ENCODE measurements at places on chromosomes 6 and 20.

DNA sequence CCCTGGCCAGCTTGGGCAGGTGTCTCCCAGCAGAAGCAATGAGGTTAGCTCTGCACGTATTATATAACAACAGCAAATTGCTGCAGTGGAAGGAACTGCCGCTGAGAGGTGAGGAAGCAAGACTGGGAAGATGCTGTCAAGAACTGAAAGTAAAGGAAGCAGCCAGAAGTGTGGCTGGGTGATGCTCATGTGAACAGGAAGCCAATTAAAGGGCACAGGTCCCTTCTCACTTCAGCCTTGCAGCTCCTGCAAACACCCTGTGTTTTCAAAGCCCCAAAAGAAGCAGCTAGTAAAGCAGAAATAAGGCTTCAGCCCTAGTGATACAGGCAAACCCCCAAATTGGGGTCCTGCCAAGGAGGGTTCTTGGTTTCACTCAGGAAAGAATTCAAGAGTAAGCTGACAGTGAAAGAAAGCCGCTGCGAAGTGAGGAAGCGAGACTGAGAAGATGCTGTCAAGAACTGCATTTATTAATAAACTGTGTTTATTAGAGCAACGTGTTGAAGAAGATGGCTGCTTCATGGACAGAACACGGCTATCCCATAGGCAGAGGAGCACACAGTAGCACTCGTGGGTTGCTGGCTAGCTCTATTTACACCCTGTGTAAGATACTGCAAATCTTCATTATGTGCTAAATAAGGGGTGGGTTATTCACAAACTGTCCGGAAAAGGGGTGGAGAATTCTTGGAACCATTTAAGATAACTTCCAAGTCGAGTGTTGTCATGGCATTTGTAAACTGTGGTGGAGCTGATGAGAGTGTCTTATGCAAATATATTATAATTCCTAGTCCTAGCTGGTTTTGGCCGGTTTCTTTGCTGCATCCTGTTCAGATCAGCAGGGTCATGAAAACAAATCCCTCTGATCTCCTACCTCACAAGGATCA, 152.2 kb downstream of the LINC00237 start:
- no peak for DNase-seq

DNA sequence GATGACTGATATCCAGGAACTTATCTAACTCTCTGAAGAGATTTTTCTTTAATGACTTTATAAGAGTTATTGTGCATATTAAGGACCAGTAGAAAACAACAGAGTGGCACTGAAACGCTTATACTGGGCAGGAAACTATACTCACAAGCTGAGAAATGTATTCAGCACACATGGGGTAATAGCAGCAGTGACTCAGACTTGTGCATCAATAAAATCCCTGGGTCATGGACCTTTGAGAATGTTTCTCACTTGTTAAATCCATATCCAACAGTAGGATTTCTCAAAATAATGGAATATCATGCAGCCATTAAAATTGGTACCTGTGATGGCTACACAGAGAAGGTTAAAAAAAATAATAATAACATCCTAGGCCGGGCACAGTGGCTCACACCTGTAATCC, 219.5 kb downstream of the BTBD9 start:
- DNase-seq, result no peak

DNA sequence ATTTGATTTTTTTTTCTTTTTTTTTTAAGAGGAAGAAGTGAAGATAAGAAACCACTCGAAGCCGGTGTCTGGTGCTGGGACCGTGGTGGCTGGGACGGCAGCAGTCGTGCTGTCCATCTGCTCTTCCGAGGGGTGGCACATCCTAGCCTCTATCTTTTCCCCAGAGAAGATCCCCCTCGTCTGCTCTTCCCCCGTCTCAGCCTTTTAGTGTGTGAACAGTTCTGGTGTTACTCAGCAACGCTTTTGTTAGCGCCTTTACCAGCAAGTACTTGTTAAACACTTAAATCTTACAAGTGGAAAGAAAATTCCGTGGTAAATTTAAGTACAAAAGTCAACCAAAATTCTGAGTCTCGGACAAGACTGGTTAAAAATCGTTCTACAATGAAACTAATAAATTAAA, 90.1 kb downstream of the RSPH3 start:
- no peak for DNase-seq

- no peak for DNase-seq
Observed at GRCh38 chr20:19794941-19795340, 36.9 kb downstream of the RIN2 start.

DNA sequence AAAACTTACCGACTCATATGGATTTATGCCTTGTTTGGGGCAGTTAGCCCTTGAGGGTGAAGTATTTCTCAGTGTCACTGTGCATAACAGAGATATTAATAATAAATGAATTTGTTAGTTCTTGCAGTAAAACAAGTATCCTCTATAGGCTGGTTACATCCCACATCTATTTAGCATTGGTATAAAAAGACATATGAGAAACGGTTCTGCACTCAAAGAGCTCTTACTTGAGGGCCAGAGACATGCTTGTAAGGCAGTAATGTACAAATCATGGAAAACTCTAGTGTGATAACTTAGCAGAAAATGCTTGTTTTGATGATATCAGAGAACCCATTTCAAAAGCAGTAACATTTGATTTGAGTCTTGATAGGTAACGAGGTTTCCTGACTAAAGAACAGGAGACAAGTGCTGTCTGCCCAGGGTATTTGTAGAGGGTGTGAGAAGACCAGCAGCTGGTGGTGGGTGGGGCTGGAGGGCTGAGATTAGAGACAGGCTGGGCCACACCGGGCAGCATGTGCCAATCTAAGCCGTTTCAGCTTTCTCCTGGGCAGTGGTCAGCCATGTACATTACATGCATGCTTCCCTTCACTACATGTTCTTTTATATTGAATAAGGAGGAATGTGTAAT, 46.3 kb downstream of the TULP4 start:
- no peak for DNase-seq

DNA sequence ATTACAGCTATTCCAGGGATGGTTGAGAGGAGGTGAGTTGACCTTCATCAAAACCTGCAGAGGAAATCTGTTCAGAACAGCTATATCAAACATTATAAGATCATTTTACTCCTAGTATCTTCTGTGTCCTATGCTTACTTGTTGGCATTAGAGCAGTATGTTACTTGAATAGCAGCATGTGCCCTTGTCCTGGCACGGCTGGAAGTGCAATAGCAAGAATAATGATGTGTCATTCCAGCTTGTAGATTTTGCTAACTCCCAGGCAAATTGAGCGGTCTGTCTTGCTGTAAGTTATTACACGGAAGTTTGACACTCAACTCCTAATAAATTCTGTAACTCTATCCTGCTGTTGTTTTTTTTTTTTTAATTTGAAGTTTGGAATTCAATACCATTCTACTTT, 385.5 kb downstream of the TENT5A start:
- DNase-seq, result no peak

DNA sequence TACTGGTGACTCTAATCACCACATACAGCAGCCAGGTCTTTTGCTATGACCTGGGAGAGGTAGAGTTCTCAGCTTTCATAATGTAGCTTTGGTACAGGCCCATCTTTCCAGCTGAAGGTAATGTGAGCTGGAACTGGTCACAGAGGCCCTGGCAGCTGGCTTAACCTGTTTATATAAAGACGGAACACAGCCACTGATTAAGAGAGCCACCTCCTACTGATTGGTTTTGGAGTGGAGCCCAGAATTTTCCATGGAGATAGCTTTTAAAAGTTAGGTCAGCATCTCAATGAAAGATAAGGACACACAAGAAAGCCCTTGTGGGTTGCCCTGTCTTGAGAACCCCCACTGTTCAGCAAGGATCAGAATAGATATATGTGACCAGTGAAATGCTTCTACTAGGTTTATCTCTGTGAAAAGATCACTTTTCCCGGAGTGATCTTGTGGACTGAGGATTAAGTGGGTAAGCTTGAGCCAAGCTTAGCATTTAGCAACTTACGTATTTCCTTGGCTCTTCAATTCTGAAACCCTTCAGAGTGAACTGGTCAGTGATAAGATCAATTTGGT, 213.7 kb upstream of the CITED2 start:
- peak; percentile 61 for DNase-seq
